ENCODE measurements at places on chromosomes 3 and 15.
A peak's percentile ranks its signal among the peaks of the same experiment; 100 is the strongest.

DNA sequence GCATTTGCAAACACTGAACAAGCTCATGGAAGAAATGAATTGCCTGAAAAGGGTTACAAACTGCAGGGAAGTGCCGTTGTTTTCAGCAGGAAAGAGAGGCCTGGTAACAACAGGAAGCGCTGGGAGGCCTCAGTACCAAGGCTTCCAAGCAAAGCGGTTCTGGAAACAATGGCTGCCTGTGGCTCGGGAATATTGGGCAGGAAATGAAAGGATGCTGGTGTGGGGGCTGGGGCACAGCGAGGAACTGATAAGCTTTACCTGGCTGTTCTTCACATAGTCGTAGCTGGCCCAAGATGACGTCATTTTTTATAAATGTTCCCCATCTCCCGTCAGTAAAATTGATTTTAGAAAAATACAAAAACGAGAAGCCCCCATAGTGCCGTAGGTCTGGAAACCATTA is 55.9 kb downstream of the ARHGAP31 start:
- DNase-seq: no peak

DNA sequence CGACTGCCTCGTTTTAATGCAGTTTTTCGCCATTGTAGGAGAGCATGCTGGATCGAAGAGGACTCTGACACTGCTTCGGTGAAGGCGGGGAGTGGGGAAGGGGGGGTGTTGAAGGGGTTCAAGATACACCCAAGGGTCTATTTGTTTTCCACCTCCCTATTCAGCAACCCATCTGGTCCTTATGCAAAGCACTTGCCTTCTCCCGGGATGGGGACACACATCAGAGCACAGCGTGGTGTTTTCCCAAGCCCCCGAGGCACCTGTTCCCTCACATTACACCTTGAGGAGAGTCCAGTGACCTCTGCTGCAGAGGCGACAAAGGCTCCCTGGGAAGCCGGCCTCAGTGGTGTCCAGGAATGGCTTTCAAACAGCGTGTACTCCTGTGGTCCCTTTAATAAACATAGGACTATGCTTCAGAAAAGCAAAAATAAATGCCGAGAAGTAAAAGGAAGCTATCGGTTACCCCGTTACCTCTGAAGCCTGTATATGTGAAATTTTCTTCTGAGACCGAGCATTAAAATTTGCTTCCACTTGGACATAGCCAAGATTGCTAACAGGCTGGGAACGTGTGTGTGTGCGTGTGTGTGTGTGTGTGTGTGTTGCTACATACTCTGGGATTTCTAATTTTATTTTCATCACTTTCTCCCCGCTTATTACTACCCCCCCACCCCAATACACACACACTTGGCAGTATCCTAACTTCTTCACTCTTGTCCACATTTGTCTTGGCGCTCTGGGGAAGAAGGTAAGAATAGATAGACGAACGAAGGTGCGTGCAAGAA is 53.2 kb downstream of the CCDC54 start:
- DNase-seq: no peak

- DNase-seq: no peak
Observed at GRCh38 chr3:112476346-112476745, 22.9 kb downstream of the BTLA start.

- no peak for DNase-seq
Observed at GRCh38 chr3:14544282-14545250, 4.4 kb upstream of the GRIP2 start.

DNA sequence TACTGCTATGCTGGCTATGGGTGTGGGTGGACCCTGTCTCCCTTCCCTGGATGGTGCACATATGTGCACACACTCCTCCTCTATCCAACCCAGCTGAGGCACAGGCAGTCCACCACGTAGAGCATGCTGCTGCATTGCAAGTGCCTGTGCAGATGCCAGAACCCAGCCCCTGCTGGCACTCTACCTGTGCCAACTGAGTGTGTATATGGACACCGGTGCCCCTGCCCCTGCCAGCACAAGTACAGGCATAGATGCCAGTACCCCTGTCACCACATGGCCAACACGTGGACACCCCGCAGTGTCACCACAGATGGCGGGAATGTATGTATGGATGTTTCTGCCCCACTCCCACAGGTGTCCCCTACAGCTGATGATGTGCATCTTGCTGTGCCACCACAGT is 216.5 kb downstream of the ISL2 start:
- no peak for DNase-seq

DNA sequence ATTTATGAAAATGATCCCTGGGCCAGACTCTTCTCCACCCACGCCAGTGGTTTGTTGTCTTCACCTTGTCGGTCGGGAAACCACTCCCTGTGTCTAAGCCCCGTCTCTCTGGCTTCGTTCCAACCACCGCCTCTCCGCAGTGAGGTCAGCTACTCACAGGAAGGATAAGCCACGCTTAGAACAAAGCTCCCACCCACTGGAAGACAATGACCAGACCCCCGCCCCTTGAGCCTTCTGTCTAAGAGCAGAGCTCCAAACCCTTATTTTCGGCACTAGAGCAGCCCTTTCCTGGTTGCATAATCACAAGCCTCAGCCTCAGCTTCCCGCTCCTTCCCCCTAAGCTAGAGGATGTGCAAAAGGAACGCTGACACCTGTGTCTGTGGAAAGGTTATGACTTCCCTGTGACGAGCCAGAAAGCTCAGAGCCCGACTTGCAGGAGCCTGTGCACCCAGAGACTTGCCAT is 114.9 kb upstream of the MEF2A start:
- DNase-seq: no peak

DNA sequence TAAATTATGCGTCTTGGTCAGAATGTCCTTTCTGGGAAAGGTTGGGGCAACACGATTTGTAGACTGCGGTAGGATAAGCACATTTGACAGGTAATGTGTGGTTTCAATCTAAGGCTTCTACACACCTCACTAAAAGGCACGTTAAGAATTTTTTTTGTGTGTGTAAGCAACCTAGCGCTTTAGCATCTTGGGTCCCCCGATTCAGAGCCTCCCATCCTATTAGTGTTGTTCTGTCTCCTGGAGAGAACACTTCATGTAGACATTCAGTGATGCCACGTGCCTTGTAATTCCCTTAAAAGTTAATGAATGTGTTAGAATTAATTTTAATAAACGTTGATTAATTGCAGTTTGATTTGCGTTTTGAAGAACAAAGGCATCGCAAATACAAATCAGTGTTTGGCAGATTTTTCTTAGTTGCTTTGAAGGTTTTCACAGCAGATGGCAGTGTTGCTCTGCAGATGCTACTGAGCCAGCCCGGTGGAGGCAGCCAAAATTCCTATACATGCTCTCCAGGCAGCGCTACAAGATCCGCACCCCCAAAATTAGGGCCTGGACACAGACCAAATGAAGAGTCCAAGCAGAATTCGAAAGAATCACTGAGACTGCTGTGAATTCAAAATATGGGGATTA is 63.5 kb downstream of the OTOL1 start:
- peak; percentile 42 for DNase-seq

GRCh38 chr3:125440559-125440955 is 65.4 kb upstream of the ZNF148 start:
- DNase-seq: no peak

DNA sequence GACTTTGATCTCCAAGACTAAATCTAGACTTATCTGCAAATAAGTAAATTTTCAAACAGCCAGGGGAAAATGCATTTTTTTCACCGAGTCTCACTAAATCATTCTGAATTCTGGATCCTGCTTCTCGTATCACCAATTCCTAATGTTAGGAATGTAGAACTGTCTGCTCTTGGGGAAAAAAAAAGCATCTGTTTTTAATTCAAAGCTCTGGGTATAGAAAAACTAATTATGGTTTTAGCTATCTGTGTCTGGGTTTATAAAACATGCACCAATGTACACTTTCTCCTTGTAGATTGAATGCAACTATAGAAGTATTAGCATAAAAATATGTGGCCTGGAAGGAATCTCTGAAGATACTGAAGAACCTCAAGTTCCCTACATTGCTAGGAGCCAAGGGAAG is 4.8 kb upstream of the CDAN1 start:
- no peak for DNase-seq

DNA sequence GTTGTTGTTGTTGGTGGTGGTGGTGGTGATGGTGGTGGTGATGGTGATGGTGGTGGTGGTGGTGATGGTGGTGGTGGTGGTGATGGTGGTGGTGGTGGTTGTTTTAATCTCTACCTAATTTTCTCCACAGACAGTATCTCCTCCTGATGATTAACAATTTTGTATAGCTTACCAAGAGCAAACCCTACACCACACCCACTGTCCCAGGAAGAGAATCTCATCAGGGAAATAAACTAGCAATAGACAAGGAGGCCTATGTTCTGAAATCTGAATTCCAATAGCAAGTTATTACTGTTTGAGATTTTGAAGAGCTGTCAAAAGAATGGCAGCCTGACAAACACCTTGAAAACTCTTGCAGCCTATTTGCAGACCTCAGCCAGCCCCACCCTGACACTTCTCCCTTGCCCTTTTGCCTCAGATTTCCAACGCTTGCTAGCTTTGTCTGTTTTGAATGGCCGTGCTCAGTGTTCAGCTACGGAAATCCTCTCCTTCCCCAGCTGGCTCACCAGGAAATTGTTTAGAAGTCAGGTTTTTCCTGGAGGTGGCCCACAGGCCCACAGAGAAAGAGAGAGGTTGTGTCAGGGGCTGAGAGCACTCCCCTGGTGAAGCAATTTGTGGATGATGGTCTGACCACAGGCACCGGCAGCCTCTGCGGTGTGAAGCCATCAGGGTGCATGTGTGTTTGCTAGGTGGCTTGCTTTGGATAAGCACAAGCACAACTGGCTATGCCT is 101.6 kb downstream of the MAGI1 start:
- no peak for DNase-seq

DNA sequence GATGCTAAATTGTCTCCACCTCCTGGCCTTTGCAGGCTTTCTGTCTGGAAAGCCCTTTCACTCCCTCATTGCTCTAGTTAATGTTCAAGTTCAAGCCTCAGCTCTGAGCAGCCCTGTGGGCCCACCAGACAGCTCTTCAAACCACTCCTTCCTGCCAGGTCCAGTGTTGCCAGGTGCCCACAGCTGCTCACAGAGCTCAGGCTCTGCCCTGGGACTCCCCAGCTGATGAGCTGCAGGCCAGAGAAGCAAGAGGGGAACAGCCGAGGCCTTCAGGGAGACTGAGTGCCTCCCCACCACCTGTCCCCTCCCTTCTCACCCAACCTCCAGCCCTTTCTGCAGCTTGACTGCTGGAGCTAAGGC is 1.3 kb upstream of the ZBTB47 start:
- no peak for DNase-seq

- DNase-seq: no peak
Observed at GRCh38 chr15:29680465-29681165, 141.7 kb downstream of the TJP1 start.

GRCh38 chr3:124444075-124444474 is 286.2 kb upstream of the UMPS start:
- DNase-seq: no peak

- DNase-seq: no peak
Observed at GRCh38 chr15:101193806-101194545, 57.9 kb downstream of the CHSY1 start.

DNA sequence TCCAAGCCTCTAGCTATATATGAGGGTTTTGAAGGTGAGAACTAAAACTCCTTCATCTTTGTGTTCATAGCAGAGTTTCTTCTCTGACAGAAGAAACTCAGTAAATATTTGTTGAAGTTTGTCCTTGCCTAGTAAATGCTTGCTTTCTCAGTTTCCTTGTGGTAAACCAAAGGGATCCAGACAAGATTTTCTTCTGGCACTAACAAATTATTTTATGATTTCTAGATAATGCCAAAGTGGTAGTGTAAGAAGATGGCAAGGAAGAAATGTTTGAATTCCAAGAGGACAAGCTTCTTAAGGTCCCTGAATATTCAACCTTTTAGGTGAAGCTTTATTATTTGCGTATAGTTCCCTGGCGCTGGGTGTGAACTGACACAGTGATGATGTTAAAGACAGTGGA is 14.4 kb downstream of the ARIH1 start:
- no peak for DNase-seq

DNA sequence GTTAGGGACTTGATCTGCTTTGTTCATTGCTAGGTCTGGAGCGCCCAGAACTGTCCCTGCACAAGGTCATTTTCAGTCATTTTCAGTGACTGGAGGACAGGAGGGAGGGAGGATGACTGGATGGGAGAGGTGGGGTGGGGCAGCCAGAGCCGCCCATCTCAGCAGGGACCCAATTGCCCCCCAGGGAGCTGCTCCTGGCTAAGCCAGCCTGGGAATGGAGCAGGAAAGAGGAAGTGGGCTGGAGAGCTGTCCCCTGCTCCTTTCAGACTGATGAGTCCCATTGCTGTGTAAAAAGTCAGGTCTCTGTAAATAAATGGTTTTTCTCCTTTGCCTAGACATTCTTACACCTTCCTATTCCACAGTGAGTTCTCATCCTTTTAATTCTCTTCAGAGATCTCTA is 98.4 kb upstream of the RAD18 start:
- DNase-seq: no peak

Measured in astrocyte of the cerebellum (primary cell).